ENCODE measurements at places on chromosomes 7 and 10.

- no peak for DNase-seq
Observed at GRCh38 chr7:105776986-105777910, 99.2 kb downstream of the ATXN7L1 start.

DNA sequence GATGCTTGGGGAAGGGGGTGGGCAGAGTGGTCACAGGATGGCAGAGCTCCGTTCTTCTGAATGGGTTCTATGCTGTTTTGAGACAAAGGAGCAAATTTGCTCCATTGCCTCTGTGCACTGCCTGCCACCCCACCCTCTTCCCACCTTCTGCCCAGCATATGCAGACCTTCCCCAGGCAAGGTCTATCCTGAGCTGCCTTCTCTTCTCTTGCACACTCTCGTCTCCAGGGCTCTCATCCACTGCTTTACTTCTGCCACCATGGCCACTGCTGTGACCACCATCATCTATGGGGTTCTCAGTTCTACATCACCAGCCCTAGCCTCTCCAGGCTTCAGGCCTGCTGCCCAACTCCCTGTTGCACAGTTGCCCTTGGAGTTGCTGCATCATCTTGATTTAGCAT, 230.4 kb downstream of the TMEM178B start:
- no peak for DNase-seq

DNA sequence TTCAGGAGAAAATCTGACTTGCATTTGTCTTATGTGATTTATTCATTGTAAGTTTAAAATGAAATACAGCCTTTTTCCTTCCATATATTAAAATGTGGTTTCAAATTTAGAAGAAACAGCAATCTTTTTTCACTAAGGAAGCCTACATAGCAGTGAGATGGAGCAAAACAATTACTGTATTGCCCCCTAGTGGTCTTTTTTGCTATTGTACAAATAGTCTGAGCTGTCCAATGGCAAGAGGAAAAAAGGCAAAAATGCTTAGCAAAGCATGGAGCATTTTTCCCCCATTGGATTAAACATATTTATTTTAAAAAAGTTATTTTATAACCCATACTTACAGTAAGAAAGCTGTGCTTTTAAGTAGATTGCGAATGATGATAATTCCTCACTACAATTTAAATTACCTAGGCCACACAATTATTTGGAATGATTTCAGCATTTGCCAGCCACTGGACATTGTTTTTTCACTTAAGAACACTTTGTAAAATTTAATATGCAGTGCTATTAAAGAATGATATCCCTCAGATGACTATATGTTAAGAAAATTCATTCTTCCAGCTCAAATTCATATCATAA, 119.5 kb downstream of the CPED1 start:
- DNase-seq, result no peak

- no peak for DNase-seq
Observed at GRCh38 chr7:140540136-140540777, 61.0 kb upstream of the MKRN1 start.

- no peak for DNase-seq
Observed at GRCh38 chr10:1434912-1435692, 302.2 kb downstream of the ADARB2 start.

DNA sequence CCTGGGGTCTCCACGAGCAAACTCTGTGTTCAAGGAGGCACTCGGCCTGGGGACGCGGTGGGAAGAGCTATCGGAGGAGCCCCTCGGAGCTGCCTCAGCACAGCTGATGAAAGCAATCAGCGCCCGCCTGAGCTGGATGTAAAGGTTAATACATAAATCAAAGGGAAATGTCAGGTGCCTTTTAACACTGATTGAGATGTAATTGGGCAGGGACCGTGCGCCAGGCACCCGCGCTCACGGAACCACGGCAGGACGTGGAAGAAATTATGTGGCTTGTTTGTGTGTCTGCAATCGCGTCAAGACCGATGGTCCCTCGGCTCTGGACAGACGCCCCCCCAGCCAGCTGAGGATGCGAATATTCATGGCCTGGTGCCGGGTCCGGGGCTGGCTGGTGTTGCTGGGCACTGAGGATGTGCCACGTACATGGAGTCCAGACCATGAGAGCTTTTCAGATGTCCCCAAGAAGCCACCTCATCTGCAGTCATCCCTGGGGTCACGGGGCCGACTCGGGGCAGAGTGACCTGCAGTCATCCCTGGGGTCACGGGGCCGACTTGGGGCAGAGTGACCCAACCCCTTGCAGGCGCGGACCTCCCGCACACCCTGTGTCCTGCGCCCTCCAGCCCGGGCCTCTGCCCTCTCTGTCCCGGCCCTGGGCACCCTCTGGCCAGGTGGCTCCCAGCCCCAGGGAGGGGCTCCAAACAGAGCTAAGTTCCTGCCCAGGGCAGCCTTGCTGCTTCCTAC, 15.6 kb downstream of the FOXL3 start:
- DNase-seq, result no peak

DNA sequence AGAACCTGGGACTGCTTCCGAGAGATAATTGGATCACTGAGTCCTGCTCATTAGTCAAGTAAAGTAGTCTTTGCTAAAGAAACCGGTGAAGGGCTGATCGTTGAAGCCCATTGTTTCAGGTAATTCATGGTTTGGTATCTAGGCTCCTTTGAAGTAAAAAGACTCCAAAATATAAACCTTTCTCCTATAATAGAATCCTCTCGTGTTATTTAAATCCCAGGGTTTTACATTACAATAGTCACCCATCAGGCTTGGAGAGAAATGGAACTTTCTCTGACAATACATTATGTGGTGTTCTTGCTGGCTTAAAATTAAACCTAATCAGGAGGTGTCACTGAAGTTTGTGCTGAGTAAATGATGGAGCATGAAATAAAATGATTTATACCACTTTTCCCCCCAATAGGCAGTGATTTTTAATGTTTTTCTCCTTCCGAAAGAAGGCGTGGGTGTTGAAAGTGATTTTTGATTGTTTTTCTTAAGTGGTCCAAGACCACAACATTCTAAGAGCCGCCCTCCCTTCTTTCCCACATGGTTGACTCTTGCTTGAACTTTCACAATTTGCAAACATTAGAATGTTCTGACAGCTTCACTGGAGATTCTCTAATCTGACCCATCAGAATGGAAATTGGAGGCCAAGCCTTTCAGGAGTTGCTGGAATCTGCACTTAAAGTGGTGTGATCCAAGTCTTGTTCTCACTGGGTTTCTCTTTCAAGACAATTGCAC, 44.2 kb downstream of the LRMDA start:
- no peak for DNase-seq

- no peak for DNase-seq
Observed at GRCh38 chr7:112942981-112943380, 143.6 kb downstream of the GPR85 start.

DNA sequence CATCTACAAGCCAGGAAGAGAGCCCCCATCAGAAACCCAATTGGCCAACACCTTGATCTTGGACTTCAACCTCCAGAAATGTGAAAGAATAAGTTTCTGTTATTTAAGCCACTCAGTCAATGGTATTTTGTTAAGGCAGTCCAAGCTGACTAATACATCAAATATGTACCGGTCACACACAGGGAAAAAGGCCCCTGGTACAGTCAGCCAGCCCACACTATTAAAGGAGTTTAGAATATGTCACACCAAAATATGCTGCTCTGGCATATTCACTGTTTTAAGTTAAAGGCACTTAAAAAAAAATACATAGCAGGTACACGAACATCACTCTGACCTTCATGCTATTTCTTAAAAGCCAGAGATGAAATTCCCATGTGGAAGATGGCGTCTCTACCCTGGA, 15.2 kb upstream of the CDCA7L start:
- no peak for DNase-seq

- no peak for DNase-seq
Observed at GRCh38 chr7:80686576-80686975, 48.1 kb downstream of the CD36 start.

GRCh38 chr10:48505394-48506112, 99.3 kb downstream of the ARHGAP22 start:
- no peak for DNase-seq

DNA sequence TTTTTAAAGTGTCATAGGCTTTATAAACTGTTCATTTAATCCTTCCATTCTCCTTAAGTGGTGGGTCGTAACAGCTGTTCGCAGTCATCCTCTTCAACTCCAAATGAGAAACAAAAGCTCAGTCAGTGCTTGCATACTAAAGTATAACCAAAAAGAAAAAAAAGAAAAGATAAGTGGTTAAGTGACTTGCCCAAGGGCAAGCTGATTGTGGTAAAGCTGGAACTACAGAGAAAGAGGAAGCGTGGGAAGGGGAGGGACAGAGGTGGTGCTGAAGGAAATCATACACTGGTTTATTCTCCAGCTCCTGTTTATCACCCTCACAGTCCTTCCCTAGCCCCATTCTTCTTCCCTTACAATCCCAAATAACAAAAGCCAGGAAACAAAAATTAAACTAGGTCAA, 29.6 kb downstream of the IDE start:
- DNase-seq, result peak; percentile 7

DNA sequence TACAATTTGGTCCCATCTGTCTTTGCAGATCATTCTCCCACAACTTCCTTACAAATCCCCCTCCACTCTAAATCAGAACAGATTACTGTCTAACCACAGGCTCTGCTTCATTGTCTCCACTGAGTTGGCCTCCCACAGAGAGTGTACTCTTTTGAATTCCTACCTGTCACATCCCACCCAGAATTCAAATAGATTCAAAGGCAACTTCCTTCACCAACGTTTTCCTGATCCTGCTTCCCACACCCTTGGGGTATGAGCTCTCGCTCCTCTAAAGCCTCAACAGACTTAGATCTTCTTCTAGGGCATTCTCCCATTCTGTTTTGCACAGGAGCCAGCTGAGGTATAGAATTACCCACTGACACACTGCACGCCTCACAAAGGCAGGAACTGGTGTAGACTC, 197.8 kb upstream of the CDCA7L start:
- no peak for DNase-seq

GRCh38 chr7:56110611-56111010, 4.3 kb upstream of the CHCHD2 start:
- no peak for DNase-seq

GRCh38 chr10:416091-416515, 273.4 kb downstream of the DIP2C start:
- no peak for DNase-seq

DNA sequence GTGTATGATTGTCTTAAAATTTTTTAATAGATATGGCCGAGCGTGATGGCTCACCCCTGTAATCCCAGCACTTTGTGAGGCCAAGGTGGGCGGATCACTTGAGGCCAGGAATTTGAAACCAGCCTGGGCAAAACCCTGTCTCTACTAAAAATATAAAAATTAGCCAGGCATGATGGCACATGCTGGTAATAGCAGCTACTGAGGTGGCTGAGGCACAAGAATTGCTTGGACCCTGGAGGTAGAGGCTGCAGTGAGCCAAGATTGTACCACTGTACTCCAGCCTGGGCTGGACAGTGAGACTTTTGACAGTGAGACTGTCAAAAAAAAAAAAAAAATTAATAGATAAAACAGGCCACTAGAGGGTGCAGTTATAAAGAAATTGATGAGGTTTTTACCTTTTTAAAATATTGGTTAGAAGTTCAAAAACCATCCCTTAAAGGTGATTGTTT, 20.5 kb downstream of the NOM1 start:
- DNase-seq, result no peak

GRCh38 chr10:59880971-59881510, 25.3 kb downstream of the CCDC6 start:
- DNase-seq, result no peak

- DNase-seq, result no peak
Observed at GRCh38 chr10:116138897-116139296, 134.1 kb downstream of the GFRA1 start.

GRCh38 chr7:158676906-158677305, 27.7 kb downstream of the NCAPG2 start:
- DNase-seq, result no peak

DNA sequence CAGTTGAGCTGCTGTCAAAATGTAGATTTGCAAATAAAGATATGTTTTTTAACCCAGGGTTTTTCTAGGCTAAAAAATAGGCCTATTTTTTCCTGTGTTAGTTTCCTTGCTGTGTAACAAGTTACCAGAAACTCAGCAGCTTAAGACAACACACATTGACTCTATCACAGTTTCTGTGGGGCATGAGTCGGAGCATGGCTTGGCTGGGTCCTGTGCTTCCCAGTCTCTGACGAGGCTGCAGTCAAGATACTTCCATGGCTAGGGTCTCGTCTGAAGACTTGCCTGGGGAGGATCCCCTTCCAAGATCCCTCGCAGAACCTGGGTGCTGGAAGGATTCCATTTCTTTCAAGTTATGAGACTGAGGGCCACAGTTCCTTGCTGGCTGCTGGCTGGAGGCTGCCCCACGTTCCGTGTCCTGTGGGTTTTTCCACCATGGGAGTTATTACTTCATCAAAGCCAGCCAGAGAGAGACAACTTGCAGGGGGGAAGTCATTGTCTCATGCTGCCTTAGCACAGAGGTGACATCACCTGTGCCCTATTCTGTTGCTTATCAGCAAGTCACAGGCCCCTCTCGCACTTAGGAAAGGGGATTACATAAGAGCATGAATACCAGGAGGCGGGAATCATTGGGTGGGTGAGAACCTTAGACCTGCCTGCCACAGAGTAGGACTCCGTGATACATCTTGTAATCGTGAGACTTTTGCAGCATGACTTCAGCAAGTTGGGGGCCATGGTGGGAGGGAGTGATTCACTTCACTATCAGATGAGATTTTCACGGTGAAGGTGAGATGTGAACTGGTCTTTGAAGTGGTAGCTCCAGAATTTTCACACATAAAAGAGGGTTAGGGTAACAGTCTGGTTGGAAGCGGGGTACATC, 77.9 kb downstream of the CCNY start:
- no peak for DNase-seq

DNA sequence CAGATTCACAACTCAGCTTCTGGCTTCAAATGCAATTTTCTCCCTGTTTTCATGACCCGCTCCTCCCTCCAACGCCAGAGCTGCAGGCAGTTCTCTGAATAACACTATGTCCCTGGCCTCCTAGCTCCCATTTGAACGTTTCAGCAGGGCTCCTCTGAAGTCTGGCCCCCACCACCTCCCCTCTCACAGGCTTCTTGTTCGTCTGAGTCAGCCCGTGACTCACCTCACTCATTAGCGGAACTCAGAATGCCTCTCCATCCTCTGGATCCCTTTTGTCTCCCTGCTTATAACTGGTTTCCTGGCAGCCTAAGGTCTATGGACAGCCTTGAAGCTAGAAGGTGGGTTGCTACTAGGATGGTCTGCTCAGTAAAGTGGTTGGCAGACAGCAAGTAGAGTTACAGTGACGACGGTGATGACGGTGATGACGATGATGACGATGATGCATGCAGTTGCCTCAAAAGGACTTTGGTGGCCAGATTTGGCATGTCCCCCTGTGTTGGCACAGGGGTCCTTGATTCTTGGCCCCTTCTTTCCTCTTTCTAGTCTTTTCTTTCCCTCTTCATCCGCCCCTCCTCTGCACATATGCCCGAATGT, 83.3 kb upstream of the MKLN1 start:
- DNase-seq, result no peak

DNA sequence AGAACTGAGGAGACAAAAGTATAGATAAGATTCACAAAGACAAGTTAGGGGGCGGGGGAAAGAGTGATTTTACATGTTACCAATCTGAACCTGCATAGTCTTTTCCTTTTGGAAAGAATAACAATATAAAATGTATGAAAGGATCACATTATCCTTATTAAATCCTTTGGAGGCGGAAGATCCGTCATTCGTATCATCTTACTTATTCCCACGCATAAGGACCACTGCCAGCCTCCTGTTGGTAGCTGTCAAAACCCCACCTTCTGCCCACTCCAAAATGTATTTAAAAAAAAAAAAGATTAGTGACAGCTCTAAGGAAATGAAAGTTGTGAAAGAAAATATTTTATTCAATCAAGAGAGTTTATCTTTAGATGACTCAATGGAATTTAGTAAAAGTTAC, 821.0 kb upstream of the CELF2 start:
- DNase-seq, result no peak

- peak; percentile 68 for DNase-seq
Observed at GRCh38 chr7:832167-832967, at the start of gene SUN1. TSS of gene SUN1 (plus strand) at chr7:832476. CDS start at chr7:832525, 49 bp downstream.

- no peak for DNase-seq
Observed at GRCh38 chr7:82449910-82450309, 6.3 kb upstream of the CACNA2D1 start.

All from CD4-positive, alpha-beta T cell treated with Interferon gamma for 1 hour (primary cell).